ENCODE measurements at places on chromosomes 12 and 14. TPM values are rescaled to one million over a fixed set of nuclear protein-coding genes. Genes with fewer than 3 reads are reported as not detected.

MVK gene
- total RNA-seq: 18.0 TPM

NTF3 gene
- total RNA-seq: 8.6 TPM

DNA sequence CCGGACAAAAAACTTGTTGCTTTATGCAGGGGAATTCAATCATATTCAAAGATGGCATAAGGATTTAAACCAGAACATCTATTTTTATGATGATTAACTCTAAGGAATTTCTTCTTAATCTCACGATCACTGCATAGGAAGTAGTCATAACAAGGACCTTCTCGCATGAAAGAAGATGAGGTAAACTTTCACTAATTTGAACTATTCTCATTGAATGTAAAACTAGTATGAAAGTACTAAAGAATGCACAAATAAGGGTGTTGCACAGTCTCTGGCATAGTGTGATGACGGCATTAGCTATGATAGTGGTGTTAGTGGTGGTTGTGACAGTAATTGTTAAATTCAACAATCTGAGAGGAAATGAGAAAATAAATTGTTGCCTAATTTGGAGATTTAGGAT, 280.0 kb downstream of the SLC6A15 start:
- no peak for DNase-seq

PMCH gene
- not detected for total RNA-seq

KRT71 gene
- not detected for total RNA-seq

- peak; percentile 21 for DNase-seq
Measured at GRCh38 chr12:125402874-125403789, 337.9 kb downstream of the AACS start.

GRCh38 chr12:31324845-31325523, 966 bp downstream of the SINHCAF start:
- DNase-seq: peak; percentile 70

GZMH gene
- not detected for total RNA-seq

BORCS5 gene
- total RNA-seq: 7.8 TPM

- DNase-seq: no peak
Measured at GRCh38 chr12:53486736-53487487, 12.3 kb downstream of the MAP3K12 start.

GRCh38 chr14:79475887-79476532, 735.3 kb downstream of the DIO2 start:
- DNase-seq: no peak

TMEM117 gene
- total RNA-seq: 14.3 TPM

DNA sequence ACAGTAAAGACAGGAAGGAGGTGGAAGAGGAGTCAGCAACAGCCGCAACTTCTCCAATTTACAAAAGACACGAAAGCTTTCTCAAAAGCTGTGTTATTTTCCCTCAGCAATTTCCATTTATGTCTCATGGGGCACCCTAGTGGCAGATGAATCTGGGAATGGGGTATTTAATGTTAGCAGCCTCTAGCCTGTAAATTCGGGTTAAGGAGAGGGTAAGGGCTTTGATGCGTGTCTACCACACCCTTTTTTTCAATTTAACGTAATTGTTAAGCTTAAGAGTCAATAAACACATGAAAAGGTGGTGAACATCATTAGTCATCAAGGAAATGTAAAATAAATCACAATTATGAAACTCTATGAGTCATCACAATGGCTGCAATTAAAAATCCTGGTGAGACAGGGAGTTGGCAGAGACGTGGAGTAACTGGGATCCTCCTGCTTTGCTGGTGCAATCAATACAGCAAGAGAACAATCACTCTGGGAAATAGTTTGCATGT, 986.4 kb downstream of the AACS start:
- peak; percentile 68 for DNase-seq

- DNase-seq: peak; percentile 61
Measured at GRCh38 chr12:48977290-48978281, 536 bp upstream of the WNT1 start.

NPC2 gene
- 402 TPM for total RNA-seq

GRCh38 chr12:132007041-132007440, 57.3 kb downstream of the EP400 start:
- no peak for DNase-seq

DNA sequence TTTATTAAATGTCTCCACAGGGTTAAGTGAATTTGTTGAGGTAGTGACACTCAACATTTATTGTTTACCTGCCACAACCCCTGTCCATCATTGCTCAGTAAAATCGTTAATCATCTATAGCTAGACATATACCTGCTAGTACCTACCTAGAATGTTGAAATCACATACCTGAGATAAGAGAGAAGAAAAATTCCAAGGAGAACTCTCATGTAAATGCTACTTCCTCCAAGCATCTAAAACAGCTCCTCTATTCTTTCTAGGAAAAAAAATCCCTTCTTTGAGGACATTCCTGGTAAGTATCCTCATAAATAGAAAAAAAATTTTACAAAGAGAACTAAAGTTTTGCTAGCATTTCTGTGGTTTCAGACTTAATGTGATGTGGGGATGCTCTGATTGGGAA, 325.1 kb downstream of the DAD1 start:
- DNase-seq: no peak

DNA sequence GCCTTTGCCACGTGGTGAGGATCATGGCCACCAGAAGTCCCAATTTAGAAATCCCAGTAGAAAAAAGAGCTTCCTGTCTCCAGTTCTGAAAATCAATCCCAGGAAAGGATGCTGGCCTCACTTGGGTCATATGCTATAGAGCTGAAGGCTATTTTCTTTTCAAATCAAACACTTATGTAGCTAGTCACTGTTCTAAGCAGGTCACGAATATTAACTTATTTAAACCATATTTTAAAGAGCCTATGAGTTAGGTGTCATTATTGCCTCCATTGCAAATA, 97.5 kb downstream of the VCPKMT start:
- no peak for DNase-seq

GRCh38 chr12:6352193-6353173, 10.6 kb upstream of the TNFRSF1A start:
- DNase-seq: no peak
